Activated naive CD8-positive, alpha-beta T cell treated with anti-CD3 and anti-CD28 coated beads, Interleukin-2, amount 50 U/mL, for 24 hours (primary cell): ENCODE measurements at places on chromosomes 16 and 17.
A peak's percentile ranks its signal among the peaks of the same experiment; 100 is the strongest.

DNA sequence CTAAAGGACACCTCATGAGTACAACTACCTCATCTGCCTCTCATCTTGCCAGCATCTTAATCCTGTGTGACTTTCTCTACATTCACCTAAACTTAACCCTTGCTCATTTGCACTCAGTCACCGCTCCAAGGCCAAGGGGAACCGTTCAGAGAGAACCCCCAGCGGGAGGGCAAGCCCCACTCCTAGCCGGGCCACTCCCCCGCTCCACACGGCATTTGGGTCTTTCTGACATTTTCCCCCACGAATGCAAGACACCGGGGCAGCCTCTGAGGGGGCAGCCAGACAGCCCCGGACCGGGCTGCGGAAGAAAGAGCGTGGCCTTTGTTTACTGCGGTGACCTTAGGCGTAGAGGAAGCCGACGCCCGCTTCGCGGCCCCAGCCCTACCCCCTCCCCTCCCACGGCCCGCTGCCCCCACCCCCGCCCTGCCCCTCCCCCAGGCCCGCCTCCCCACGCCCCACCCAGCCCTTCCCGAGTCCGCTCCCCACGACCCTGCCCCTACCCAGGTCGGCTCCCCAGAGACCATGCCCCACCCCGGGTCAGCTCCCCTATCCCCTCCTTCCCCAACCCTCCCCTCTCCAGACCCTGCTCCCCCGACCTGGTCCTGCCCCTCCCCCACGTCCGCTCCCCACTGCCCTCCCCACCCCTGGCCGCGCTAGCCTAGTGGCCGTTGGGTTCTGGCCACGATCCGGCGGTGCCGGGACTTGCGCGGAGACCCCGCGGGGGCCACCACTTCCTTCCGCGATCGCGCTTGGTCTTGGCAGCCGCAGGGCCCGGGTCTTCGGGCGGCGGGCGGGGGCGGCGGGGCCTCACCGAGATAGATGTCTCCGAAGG, 789 bp downstream of the CSNK1D start:
- H3K4me3 ChIP-seq = peak overlapping the region; percentile 86
- H3K36me3 ChIP-seq = peaks cover 37% of the 10 kb centered on the region
- DNase-seq = peak; percentile 47
- H3K4me1 ChIP-seq = peaks cover 52% of the 10 kb centered on the region
- H3K27ac ChIP-seq = peak overlapping the region; percentile 99

DNA sequence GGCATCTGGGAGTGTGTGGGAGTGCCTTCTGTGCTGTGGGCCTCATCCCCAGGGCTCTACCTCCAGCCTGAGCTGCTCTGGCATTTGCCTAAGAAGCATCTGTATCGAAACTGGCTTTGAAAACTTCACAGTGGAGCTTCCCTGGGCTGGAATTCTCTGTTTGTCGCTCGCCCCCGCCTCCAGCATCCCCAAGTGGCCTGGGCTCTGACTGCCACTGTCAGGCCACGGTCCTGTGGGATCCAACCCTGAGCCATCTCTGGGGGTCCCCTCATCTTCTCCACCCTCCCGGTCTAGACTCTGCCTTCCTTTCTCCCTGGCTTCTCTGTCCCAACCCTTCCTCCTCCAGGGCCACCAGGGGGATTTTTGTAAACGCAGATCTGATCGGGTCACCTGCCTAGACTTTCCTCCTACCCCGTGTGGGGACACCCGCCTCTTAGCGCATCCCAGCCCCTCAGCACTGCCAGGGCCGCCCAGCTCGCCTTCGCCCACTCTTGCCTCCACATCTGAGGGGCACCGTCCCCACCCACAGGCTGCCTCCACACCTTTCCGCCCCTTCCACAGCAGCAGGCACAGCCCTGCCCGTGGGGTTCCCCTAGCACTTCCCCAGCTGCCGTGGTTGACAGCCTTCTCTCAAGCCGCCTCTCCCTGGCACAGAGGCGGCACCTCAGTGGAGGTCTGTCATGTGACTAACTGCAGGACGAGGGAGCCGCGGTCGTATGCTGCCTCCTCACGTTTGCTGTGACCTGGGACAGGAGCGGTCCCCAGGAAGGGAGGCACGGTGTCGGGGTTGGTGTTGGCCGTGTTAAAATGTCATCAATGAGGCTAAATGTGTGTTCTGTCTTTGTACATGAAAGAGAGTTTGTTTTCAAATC, 12.0 kb downstream of the TBC1D24 start:
- no peaks in the 10 kb centered on the region for H3K27me3 ChIP-seq
- H3K36me3 ChIP-seq = no peaks in the 10 kb centered on the region
- peak; percentile 77 for DNase-seq
- peaks cover 18% of the 10 kb centered on the region for H3K4me1 ChIP-seq
- peak overlapping the region; percentile 46 for H3K27ac ChIP-seq
- H3K4me3 ChIP-seq = peak overlapping the region; percentile 54

GRCh38 chr17:19728084-19728495, 11.7 kb upstream of the SLC47A2 start:
- no peak for DNase-seq
- H3K4me3 ChIP-seq = no peak overlapping the region
- no peaks in the 10 kb centered on the region for H3K36me3 ChIP-seq
- peaks cover 10% of the 10 kb centered on the region for H3K4me1 ChIP-seq

- peaks cover 2% of the 10 kb centered on the region for H3K4me1 ChIP-seq
- H3K27ac ChIP-seq = no peak overlapping the region
- peaks cover 21% of the 10 kb centered on the region for H3K27me3 ChIP-seq
- no peak overlapping the region for H3K4me3 ChIP-seq
These were observed 48.7 kb downstream of the CCDC42 start for GRCh38 chr17:8695916-8696415.

DNA sequence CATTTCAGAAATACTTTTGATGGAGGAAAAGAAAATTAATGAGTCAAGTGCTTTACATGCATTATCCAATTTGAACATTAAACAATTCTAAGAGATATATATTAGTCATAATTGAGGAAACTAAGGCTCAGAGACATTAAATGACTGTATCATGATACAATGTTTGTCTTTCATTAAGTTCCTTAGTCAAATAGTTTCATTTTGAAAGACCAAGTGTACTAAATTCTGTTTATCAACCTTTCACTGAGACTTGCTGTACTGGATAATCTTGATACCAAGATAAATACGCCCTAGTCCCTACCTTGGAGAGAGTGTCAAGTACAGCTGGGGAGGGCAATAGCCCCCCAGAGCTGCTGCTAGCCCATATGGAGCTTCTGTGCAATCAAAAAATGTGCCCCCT, 24.2 kb downstream of the TOM1L2 start:
- peaks cover 22% of the 10 kb centered on the region for H3K4me1 ChIP-seq
- H3K27ac ChIP-seq = no peak overlapping the region
- no peak for DNase-seq
- no peak overlapping the region for H3K4me3 ChIP-seq
- no peaks in the 10 kb centered on the region for H3K36me3 ChIP-seq

- peaks cover 47% of the 10 kb centered on the region for H3K36me3 ChIP-seq
- no peak overlapping the region for H3K4me3 ChIP-seq
- no peak for DNase-seq
- H3K27me3 ChIP-seq = no peaks in the 10 kb centered on the region
- peaks cover 51% of the 10 kb centered on the region for H3K4me1 ChIP-seq
These were observed 43.1 kb upstream of the SEC14L1 start for GRCh38 chr17:77097631-77098180.

- H3K4me1 ChIP-seq = no peaks in the 10 kb centered on the region
- H3K27ac ChIP-seq = no peak overlapping the region
- H3K27me3 ChIP-seq = no peaks in the 10 kb centered on the region
- H3K36me3 ChIP-seq = peaks cover 33% of the 10 kb centered on the region
These were observed 70.5 kb downstream of the TIMM22 start for GRCh38 chr17:1067282-1067956.

GRCh38 chr16:86727131-86727530, 148.8 kb downstream of the FOXL1 start:
- no peaks in the 10 kb centered on the region for H3K36me3 ChIP-seq
- no peaks in the 10 kb centered on the region for H3K4me1 ChIP-seq
- H3K27me3 ChIP-seq = peaks cover 29% of the 10 kb centered on the region
- H3K4me3 ChIP-seq = no peak overlapping the region

DNA sequence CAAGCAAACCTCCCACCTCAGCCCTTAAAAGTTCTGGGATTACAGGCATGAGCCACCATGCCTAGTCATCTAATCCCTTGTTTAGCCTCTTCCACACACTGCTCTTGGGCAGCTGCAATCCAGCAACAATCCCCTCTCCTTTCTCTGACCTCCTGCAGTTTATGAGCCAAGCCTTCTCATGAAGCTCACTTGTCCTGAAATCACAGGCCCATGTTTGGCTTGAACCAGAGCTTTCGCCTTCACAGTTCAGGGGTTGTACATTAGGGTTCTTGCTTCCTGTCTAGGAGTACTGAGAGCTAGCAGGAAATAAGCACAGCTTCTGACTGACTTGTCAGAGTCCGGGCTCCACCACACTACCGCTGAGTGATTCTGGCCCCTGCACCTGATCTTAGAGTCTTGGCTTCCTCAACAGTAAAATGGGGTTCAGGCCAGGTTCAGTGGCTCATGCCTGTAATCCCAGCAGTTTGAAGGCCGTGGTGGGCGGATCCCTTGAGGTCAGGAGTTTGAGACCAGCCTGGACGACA, 16.3 kb downstream of the ERAL1 start:
- H3K4me3 ChIP-seq = no peak overlapping the region
- peak; percentile 30 for DNase-seq
- peaks cover 21% of the 10 kb centered on the region for H3K4me1 ChIP-seq

DNA sequence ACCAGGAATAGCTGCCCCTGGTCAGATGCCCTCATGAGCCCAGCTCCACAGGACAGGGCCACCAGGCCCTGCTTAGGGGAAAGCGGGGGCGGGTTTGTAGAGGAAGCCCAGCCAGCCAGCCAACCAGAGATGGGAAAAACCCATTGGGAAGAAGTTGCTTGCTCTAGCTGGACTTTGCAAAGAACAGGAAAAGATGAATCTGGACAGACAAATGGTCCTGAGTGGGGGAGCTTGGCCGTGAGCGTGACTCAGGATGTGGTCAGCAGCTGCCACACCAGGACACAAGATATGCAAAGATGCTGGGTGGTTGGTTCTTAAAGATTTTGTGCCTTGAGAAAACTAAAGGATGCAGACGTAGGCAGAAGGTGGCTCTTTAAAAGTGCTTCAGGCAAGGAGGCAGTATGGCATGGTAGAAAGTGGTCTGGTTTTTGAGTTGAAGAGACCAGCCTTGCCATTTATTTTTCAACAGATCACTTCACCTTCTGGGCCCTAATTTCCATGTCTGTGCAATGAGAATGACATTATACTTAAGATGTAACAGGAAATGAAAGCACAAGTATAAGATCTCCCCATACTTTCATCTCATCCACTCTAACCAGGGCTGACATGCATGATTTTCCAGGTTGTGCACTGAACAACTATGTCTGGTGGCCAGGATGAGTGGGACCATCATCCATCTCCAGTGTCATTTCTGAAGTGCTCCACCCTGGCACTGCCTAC, 27.8 kb upstream of the HEATR6 start:
- no peak for DNase-seq
- H3K4me1 ChIP-seq = peaks cover 18% of the 10 kb centered on the region
- peaks cover 13% of the 10 kb centered on the region for H3K27me3 ChIP-seq
- H3K4me3 ChIP-seq = no peak overlapping the region
- H3K27ac ChIP-seq = no peak overlapping the region
- H3K36me3 ChIP-seq = no peaks in the 10 kb centered on the region

GRCh38 chr17:78256707-78257591, 25.5 kb downstream of the TMEM235 start:
- no peak overlapping the region for H3K27ac ChIP-seq
- DNase-seq = no peak
- H3K27me3 ChIP-seq = no peaks in the 10 kb centered on the region
- H3K36me3 ChIP-seq = no peaks in the 10 kb centered on the region
- peaks cover 40% of the 10 kb centered on the region for H3K4me1 ChIP-seq

GRCh38 chr17:33908363-33909064, 346.6 kb upstream of the CCL2 start:
- no peaks in the 10 kb centered on the region for H3K4me1 ChIP-seq
- no peak for DNase-seq
- H3K27me3 ChIP-seq = peaks cover 4% of the 10 kb centered on the region
- no peak overlapping the region for H3K27ac ChIP-seq

DNA sequence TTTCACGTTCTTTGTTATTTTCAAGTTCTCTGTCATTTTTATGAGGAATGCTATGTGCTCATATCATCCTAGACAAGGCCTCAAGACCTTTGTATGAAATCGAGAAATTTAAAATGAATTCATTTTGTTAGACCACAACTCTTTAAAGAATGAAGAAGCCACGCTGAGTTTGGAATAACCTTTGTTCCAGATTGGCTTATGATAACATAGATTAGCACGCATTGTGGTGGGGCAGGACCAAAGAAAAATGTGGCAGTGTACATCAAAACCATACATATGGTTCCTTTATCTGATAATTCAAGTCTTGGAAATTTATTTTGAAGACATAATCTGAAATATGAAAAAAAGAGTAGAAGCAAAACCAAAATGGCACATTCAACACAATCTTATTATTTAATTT, 2.2 kb downstream of the HSD17B2 start:
- no peak for DNase-seq
- no peak overlapping the region for H3K27ac ChIP-seq
- peaks cover 21% of the 10 kb centered on the region for H3K27me3 ChIP-seq

GRCh38 chr17:74145756-74146155, 57.7 kb upstream of the RPL38 start:
- peaks cover 5% of the 10 kb centered on the region for H3K36me3 ChIP-seq
- no peak for DNase-seq
- no peak overlapping the region for H3K27ac ChIP-seq
- peaks cover 21% of the 10 kb centered on the region for H3K27me3 ChIP-seq

DNA sequence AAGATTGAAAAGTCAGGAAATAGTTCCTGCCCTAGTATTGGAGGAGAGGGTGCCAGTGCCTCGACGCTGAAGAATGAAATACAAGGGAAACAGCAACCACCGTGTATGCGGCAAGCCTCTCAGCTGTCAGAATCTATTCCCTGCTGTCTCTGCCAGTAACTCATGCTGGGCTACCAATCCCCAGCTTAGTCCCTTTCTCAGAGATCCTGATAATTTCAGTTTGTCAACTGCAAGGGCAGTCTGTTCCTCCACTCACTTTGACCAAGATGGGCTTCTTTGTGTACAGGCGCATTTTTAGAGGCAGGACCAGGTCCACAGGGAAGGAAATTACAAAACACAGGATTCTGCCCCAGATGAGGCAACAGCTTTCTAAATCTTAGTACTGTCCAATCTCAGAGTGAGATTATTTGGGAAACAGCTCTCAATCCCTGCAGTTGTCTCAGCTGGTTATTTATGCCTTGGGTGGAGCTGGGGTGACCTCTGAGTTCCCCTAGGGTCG, 1.3 kb downstream of the NQO1 start:
- no peaks in the 10 kb centered on the region for H3K36me3 ChIP-seq
- no peaks in the 10 kb centered on the region for H3K27me3 ChIP-seq
- H3K27ac ChIP-seq = no peak overlapping the region
- DNase-seq = no peak
- no peak overlapping the region for H3K4me3 ChIP-seq

DNA sequence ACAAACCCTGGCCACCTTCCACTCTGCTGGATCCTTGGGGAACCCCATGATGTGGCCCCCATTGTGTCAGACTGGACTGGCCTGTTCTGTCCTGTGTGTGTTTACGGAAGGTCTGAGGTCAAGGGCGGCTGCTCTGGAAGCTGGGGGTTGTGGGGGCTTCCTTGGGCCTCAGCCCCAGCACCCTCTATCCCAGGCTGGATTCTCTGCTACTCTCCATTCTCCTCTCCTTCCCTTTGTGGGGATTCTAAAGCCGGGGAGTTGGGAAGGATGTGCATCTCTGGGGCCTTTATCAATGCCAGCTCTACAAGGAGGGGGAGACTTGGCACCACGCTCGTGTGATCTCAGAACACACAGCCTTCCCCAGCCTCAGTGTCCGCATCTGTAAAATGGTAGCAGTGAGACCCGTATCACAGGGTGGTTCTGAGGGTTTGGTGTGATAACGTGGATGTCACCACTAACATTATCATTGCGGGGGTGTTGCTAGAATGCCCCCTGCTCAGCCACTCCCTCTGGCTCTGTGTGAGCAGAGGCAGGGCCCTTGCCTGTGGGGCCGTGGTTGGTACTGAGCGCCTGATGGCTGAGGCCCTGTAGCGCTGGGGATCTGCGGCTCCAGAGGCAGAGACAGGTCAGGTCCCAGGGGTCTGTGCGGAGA, 18.1 kb downstream of the ADGRG1 start:
- peak overlapping the region; percentile 52 for H3K27ac ChIP-seq
- peaks cover 2% of the 10 kb centered on the region for H3K36me3 ChIP-seq
- H3K4me1 ChIP-seq = peaks cover 28% of the 10 kb centered on the region
- H3K27me3 ChIP-seq = no peaks in the 10 kb centered on the region
- H3K4me3 ChIP-seq = no peak overlapping the region
